ENCODE measurements at places on chromosomes 3 and 15. TPM values are rescaled to one million over a fixed set of nuclear protein-coding genes. Genes with fewer than 3 reads are reported as not detected.

DNA sequence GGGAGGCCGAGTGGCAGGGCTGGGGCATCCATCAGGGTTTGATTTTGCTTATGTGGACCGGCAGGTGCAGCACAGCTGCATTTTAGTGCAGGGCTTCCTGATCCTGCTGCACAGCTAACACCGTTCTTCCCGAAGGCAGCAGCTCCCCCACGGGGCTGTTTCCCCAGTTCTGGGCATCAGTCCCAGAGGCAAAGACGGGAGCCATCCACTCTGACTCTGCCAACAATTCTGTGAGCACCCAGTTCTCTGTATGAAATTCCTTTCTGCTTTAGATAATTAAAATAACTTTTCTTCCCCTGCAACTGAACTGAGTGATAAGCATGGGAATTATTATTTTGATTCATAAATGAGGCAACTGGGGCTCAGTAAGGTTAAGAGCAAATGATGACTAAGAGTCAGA is 262.9 kb upstream of the ATP10A start:
- no peak for DNase-seq

DNA sequence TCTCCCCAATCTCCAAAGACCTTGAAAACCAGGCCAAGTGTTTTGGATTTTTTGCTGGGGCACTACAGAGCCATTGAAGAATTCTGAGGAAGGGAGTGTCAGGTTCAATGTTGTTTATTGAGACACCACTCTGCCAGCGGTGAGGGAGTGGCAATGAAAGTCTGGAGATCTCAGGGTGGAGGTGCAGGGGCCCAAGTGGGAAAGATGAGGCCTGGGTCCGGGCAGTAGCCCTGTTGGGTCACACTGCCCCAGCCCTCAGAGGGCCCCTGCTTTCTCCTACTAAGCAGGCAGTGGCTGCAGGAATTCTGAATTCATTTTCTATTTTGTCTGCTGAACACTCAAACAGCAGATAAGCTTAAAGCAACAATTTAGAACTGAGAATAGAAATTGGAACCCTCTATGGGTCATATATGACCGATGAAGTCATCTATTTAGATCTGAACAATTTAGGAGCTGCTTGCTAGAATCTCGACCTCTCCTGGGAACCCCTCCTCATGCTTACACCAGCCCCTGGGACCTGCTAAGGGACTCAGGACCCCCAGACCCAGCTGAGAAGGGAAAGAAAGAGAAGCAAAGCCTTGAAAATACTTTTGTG is 17.9 kb downstream of the HRH1 start:
- DNase-seq, result no peak

GRCh38 chr15:94745371-94745770 is 514.0 kb downstream of the MCTP2 start:
- DNase-seq, result no peak

TMEM108 gene
- 3.1 TPM for polyA plus RNA-seq

- peak; percentile 82 for DNase-seq
Observed at GRCh38 chr15:94352636-94353487, 121.5 kb downstream of the MCTP2 start.

ZNF660 gene
- polyA plus RNA-seq, result 11.0 TPM

LRRC58 gene
- polyA plus RNA-seq, result 37.9 TPM

- DNase-seq, result peak; percentile 28
Observed at GRCh38 chr3:131794766-131795388, 239.9 kb downstream of the CPNE4 start.

DNA sequence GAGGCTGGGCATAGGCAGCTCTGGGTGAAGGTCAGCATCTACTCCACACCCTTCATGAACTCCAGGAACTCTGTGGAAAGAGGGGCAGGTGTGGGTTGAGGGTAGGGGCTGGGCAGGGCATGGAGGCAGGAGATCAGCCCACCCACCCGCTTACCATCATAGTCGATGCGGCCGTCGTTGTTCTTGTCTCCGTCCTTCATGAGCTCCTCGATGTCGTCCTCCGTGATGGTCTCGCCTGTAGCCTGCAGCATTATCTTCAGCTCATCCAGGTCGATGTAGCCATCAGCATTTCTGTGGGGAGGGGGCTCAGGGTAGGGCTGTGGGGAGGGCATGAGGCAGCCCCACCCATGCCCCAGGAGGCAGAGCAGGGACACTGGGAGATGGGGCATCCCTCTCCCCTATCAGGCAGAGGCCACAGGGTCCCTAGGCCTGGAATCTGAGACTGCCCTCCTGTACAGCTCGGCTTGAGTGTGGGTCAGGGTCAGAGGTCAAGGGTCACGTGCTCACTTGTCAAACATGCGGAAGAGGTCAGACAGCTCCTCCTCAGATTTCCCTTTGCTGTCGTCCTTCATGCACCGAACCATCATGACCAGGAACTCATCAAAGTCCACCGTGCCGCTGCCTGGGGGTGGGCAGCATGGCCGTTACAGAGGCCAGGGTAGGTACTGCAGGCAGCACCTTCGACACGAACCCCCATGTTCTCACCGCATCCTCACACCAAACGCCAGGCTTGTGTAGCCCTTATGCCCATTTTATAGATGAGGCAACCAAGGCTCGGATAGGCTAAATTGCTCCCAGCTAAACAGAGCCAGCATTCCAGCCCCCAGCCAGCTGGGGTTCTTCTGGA is 2.4 kb downstream of the TNNC1 start:
- DNase-seq, result no peak

DNA sequence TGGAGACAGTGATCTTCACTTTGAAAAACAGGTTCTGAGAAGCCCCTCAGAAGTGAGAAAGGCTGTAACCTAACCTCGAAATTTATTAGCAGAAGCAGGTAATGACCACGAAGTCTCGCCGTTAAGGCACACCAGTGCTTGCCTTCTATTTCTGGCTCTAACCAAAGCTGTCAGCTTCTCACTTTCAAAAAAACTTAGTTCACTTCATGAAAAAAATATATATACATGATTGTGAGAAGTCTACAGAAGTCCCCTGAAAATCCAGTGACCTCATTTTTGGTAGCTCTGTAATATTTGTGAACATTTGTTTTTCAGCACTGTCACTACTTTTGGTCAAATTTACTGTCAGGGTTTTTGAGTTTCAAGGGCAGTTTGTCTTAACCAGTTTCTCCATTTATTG is 19.1 kb upstream of the AKAP13 start:
- DNase-seq, result no peak

GRCh38 chr15:93088200-93088980 is 621 bp downstream of the RGMA start:
- no peak for DNase-seq

GRCh38 chr3:123503203-123503602 is 54.3 kb upstream of the ADCY5 start:
- no peak for DNase-seq

- no peak for DNase-seq
Observed at GRCh38 chr15:62026487-62027262, 33.6 kb downstream of the VPS13C start.

GMPS gene
- polyA plus RNA-seq, result 70.8 TPM

MESP1 gene
- 0.72 TPM for polyA plus RNA-seq

COL8A1 gene
- polyA plus RNA-seq, result 6.8 TPM

DNA sequence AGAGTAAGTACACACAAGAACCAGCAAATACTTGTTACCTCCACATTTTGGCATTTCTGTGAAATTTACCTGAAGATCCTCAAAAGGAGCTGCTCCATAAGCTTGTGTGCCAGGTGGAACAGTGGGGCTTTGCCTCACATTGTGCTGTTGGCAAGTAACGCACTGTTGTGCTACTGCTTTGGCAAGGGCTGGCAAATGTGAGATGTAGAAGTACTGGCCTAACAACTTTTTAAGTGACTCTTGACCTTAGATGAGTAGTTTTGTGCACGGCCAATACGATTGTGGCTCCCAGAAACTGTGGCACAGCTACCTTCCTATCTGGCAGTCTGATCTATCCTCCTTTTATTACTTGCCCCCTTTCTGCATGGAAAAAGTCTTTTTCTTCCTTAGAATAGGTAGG is 337.0 kb downstream of the KCNH8 start:
- DNase-seq, result no peak

SPG21 gene
- polyA plus RNA-seq, result 125 TPM

PLA2G4E gene
- not detected for polyA plus RNA-seq

AADAC gene
- 0.30 TPM for polyA plus RNA-seq

- no peak for DNase-seq
Observed at GRCh38 chr15:57149196-57149595, 227.1 kb upstream of the CGNL1 start.

DNA sequence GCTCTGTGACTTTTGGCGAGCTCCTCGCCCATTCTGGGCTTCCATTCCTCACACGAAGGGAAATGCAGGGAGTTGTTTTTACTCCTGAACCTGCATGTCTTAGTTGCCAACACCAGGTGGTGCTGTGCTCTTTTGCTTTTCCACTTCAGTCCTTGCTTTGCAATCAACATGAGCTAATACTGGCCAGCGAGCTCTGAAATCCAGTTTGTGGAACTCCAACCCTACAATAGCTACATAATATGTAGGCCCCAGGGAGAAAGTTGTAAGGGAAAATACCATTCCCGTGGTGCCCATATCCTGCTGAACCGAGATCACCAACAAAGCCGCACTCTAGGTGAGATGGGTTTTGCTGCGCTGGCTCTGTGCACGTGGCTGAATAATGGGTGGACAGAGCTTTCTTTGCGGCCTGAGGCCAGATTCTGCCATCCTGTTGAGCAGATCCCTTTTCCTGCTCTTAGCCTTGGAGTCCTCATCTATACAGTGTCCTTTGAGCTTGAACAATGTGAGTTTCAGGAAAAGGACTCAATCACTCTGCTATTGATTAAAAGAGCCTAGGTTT is 25.0 kb downstream of the LSM3 start:
- DNase-seq, result peak; percentile 67

BFSP2 gene
- 0.10 TPM for polyA plus RNA-seq

DNA sequence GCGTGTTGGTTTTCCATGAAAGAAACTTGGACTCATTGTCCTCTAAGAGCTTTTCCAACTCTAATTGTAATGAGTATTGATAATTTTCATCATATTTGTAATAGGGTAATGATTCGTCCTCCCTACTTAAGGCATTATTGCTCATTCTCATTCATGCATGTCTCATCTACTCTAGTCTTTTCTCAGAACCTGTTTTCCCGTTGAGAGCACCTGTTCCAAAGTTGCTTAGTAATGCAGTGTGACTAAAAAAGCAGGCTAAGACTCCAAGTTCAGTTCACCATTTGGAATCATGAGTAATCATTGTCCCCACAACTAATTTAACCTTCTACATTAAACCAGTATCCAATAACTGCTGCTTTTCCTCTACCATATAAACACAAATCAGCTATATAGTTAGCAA is 84.0 kb downstream of the FILIP1L start:
- no peak for DNase-seq

- no peak for DNase-seq
Observed at GRCh38 chr15:99438691-99439523, 126.9 kb upstream of the MEF2A start.

LRRIQ4 gene
- 0.10 TPM for polyA plus RNA-seq

DNA sequence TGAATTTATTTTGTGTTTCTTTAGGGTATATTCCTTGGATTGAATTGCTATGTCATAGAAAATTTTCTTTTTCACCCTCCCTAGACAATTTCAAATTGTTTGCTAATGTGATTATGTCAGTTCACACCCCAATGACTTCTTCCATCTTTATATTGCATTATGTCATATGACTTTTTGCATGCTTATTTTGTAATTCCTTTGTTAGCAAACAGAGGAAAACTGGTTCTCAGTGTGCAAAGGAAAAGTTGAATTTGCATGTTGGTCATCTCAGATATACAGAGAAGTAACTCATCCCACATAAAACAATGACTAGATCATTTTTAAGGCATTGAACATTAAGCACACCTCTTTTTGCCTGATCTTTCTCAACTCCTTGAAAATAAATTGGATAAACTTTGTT is 3.3 kb upstream of the RNF13 start:
- DNase-seq, result no peak

DNA sequence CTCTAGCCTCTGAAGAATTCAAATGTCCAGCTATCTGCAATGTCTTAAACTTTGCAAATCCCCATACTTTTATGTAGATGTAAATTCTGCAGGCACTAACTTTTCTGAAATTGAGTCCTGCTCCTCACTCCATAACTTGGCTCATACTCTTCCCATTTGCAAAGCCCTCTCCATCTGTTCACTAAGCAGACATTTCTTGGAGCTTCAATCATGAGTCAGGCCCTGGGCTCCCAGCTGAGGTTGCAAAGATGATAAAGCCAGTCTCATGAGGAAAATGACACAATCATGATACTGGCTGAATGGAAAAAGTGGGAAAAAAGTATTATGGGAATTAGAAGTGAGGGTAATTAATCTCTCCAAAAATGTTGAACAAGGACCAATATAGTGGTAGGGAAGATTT is 507.6 kb downstream of the NR2F2 start:
- DNase-seq, result no peak

EXD1 gene
- polyA plus RNA-seq, result not detected

DNA sequence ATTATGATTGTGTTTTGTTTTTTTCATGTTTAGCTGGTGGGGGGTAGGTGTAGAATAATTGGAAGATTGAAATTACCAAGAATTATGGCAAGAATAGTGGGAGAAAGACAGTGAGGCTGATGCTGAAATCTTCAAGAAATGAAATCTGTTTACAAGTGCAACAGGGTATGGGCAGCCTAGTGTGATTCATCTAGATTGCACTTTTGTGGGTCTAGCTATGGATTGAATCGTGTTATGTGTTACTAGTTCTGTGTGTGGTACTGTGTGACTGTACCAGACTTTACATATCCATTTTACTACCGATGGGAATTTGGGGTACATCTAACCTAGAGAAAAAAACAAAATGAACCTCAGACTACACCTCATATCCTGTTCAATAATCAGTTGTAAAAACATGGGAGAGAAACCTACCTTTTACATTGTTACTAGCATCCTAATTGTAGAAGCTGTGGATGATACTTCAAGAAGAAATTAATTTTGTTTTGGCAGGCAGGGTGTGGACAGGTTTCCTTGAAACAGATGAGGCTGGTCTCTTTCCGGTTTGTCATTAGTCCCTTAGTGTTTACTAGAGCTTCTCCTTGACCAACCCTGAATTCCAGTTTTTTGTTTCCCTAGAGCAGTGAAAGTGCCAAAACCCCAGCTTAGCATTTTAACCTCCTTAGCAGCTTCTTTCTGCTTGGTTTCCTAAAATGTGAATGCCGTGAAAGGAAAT is 47.9 kb downstream of the OPA1 start:
- no peak for DNase-seq

- DNase-seq, result no peak
Observed at GRCh38 chr3:126496894-126497850, 20.4 kb downstream of the UROC1 start.

HRG gene
- 2.0 TPM for polyA plus RNA-seq

TNFAIP8L3 gene
- polyA plus RNA-seq, result 2.4 TPM

CTXN2 gene
- 0.18 TPM for polyA plus RNA-seq

GRCh38 chr3:192825216-192825615 is 92.4 kb downstream of the MB21D2 start:
- no peak for DNase-seq

KBTBD13 gene
- 0.06 TPM for polyA plus RNA-seq

TIPARP gene
- 31.1 TPM for polyA plus RNA-seq
